ENCODE measurements at places on chromosomes 16 and 17.

DNA sequence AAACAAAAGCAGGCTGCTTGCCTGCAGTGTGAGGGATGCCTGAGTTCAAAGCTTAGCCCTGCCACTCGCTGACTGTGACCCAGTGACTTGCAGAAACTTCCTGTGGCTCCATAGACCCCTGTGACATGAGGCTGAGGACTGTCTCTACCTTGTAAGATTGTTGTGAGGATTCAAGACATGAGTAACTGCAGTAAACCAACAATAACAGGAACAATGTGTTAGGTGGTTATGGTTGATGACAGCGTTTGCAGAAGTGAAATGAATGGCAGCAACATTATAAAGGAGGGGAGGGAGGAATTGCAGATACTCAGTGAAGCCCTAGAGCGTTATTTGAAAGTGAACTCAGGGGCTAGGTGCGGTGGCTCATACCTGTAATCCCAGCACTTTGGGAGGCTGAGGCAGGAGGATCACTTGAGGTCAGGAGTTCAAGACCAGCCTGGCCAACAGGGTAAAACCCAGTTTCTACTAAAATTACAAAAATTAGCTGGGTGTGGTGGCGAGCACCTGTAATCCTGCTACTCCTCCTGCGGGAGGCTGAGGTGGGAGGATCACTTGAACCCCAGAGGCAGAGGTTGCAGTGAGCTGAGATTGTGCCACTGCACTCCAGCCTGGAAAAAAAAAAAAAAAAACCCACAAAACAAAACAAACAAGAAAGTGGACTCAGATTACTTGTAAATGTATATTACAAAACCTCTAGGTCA is 33.5 kb upstream of the EMP2 start:
- no peak for DNase-seq

GRCh38 chr17:76539631-76540271 is at the start of gene PRCD:
PRCD (plus strand) TSS chr17:76540044; CDS start chr17:76540142, 98 bp downstream.
- DNase-seq: no peak

- no peak for DNase-seq
These were observed 324.1 kb downstream of the HAPSTR1 start for GRCh38 chr16:9415545-9415944.

- DNase-seq: no peak
These were observed 30.9 kb upstream of the KCNJ12 start for GRCh38 chr17:21345236-21345635.

DNA sequence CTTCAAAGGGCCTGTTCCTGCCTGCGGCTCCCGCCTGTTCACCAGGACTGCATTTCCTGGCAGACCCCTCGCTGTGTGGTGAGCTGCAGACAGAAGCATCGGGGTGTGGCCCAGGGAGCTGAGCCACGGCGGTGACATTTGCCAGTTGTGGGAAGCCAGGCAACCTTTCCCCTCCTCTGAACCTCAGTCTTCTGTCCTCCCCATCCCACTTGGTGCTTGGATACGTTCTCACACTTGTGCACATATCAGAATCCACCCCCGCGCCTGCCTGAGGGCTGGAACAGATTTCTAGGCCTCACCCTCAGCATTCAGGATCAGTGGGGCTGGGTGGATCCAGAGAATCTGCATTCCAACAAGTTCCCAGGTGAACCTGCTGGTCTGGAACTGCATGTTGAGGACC is 63.5 kb downstream of the CRISPLD2 start:
- DNase-seq: no peak

DNA sequence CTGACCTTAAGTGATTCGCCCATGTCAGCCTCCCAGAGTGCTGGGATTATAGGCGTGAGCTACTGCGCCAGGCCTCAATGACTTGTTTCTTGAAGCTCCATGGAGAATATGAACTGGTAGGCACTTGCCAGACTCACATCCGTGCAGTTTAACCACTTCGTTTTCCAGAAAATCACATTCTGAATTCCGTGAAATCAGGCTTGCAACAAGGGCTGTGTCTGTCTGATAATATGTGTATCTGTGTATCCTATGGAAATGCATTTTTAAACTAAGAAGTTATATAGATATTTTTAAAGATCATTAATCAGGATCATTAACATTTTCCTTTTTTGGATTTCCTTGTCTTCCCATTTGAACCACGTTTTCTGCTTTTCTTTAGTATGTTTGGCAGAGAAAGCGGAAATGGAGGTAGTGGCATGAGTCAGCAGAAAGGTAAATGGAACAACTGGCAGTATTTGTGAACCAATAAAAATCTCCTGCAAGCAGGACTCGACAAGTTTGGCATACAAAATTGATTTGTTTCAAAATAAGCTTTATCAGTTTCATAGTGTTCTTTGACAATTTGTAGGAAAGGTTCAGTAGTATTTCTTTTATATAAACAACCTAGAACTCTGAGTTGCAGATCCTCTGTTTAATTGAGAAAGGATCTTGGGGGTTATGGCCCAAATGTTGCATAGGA is 33.0 kb downstream of the USP10 start:
- DNase-seq: no peak

DNA sequence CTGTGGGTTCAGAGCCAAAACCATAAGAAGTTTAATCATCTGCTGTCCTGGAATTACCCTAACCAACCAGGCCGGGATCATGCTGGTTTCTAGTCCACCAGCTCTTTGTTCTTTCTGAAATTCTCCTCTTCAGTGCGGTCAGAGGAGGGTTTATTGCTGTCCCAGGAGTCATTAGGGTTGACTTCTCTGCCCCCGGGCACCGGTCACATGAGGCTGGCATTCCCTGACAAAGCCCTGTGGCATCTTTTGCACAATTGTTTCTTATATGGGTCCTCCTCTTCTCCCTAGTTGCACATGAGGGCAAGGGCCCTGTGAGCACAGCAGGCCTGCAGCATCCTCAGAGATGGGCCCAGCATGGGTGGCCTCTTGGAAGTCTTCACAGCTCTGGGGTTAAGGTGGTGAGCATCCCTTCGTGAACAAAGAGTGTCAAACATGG is 243.9 kb downstream of the IRF8 start:
- no peak for DNase-seq

DNA sequence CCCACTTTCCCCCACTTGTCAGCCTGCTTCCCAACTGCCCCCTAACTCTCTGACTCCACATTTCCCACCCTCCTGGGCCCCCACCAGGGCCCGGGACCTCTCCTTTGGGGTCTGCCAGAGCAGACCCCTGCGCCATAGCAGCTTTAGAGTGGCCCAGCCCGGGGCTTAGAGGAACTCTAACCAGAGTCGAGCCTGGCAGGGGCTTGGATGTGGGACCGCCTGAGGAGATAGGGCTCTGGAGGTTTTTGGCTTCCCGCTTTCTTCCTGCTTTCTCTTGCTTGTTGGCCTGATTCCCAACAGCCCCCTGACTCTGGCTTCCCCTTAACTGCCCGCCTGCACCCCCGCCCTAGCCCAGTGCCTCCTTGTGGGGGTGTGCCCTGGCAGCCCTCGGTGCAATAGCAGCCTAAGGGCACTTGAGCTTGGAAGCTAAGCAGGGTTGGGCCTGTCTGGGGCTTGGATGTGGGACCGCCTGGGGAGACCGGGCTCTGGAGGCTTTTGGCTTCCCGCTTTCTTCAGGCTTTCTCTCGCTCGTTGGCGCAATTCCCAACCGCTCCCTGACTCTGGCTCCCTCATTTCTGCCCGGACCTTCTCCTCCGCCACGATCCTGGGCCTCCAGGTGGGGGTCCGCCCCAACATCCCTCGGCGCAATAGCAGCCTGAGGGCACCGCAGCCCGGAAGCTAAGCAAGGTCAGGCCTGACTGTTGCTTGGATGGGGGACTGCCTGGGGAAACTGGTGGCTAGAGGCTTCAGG is 2292.0 kb downstream of the TP53TG3F start:
- DNase-seq: no peak

DNA sequence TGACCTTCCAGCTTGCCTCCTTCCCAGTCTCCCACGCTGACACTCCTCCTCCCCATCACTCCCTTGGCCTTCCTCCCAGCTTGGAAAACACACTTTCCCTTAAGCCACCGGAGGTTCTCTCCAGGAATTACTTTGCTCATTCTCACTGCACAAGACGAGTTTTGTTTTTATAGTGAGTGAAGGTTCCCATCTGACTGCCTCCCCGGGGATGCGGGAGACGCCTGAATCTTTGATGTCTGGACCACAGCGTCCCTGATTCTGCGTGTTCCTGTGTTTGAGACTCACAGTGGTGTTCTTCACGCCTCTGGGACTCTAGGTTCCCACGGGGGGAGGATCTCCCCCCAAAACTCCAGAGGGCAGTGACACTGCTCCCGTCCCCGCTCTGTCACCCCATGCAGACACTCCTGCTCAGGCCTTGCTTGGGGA is 2.0 kb downstream of the DNAI2 start:
- DNase-seq: no peak

GRCh38 chr16:79805621-79806020 is 205.1 kb upstream of the MAF start:
- DNase-seq: no peak

DNA sequence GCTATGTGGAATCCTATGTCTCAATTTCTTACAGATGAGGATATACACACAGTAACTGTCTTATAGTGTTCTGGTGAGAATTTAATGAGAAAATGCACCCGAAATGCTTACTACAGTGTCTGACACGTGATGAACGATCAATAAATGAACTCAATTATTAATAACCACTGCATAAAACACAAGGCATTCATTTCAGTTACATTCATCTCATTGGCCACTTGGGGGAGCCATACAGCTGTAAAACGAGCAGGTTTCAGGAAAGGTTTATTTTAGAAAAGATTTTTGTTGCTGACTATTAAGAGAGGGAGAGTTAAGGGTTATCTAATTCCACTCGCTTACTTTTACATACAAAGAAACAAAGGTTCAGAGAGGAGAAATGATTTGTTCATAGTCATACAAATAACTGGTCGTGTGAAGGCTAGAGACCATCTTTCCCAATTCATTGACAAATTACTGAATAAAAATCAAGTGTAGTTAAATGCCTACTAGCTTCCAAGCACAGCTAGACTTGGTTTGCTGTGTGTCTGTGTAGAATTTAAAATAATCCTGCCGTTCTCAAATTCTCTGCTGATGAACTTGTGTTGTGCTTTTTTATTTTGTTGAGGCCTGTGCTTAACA is 160.1 kb downstream of the MAP2K4 start:
- no peak for DNase-seq

- no peak for DNase-seq
These were observed 32.2 kb downstream of the SNN start for GRCh38 chr16:11700264-11701029.

GRCh38 chr17:42404326-42405055 is 16.2 kb upstream of the STAT3 start:
- DNase-seq: no peak

DNA sequence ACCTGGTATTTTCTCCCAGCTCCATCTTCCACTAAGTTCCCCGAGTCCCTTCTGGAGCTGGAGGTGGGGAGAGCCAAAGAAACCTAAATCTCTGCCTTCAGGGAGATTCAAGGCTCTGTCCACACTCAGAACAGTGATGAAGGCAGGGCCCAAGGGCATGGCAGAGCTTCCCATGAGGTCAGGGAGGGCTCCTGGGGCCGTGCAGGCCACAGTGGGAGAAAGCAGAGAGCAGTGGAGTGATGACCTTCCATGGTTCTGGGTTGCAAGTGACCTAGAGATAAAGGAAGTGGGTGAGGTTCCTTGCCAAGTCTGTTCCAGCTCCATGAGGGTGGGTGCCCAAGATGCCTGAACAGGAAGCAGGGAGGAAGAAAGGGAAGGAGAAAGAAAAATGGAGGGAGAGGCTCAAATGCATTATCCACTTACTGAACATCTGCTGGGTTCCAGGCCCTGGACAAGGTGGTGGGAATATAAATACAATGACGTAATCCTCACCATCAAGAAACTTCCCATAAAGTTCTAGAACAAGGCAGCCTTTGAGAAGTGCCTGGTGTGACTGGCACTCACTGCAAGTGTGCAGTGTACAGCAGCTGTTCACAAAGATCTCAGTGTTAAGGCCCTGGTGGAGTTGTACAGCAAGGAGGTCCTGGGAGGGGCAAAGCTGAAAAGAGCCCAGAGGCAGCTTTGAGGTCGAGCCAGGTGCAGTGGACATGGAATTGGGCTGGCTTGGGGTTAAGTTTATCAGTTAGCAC is 13.3 kb downstream of the TBKBP1 start:
- DNase-seq: no peak

DNA sequence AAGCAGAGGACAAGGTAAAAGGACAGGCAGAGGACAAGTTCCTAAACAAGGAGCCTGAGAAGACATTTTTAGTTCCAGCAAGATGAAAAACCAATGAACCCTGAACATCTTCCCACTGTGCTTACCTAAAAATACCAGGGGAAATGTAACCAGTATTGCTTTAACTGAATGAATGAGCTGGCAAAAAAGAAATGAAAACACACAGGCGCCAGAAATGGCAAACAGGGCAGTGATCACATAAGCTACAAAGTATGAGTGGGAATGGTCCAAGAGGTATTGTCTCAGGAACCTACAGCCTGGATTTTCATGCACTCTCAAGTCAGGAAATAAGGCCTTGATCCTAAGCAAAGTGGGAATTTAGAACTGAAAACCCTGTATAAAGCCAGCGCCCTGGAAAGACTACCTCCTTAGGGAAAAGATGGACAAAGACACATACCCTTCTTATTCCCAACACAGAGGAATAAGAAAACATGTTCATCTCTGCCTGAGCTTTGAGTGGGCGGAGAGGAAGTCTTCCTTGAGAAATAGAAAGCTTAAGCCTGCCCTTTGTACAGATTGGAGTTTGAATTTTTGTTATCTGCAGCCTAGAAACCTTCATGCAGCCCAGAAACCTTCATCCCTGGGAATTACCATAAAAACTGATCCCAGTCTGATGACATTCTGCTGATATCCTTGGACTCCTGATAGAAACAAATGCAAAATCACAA is 2.1 kb downstream of the CMTM2 start:
- DNase-seq: no peak

- DNase-seq: no peak
These were observed 8.5 kb downstream of the HASPIN start for GRCh38 chr17:3732210-3732621.

All from NCI-H187 (cell line).